Caco-2 (cell line): ENCODE measurements at places on chromosomes 7 and 10. TPM values are rescaled to one million over a fixed set of nuclear protein-coding genes. Genes with fewer than 3 reads are reported as not detected.
A peak's percentile ranks its signal among the peaks of the same experiment; 100 is the strongest.

- DNase-seq = no peak
- H3K27ac ChIP-seq = no peak overlapping the region
- H3K4me3 ChIP-seq = no peak overlapping the region
- H3K4me1 ChIP-seq = peaks cover 56% of the 10 kb centered on the region
Measured at GRCh38 chr10:32943854-32944661, 14.0 kb downstream of the ITGB1 start.

GRCh38 chr7:4434306-4434705 is 247.8 kb upstream of the FOXK1 start:
- no peaks in the 10 kb centered on the region for H3K36me3 ChIP-seq
- DNase-seq = no peak
- H3K4me3 ChIP-seq = no peak overlapping the region
- peaks cover 43% of the 10 kb centered on the region for H3K4me1 ChIP-seq
- H3K27me3 ChIP-seq = no peaks in the 10 kb centered on the region
- H3K27ac ChIP-seq = peak overlapping the region; percentile 96

The DEPP1 gene
- total RNA-seq = 7.0 and 13.6 TPM in 2 replicates

DNA sequence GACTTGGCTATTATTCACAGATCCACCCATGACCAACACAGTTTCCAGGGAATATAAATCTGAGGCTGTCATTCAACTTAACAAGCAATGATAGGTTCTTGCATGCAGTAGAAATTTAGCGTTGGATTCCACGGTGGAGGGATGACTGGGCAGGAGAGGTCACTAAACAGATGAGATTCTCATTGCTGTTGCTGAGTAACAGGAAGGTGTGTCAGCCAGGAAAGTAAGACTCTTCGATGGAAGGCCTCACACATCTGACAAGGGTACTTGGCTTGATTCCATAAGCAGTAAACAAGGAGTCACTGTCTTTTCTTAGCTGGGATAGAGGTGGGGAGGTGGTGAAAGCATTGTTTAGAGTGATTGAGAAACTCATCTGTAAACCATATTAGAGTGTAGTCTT is 1152.0 kb downstream of the SORCS3 start:
- H3K27ac ChIP-seq = no peak overlapping the region
- no peaks in the 10 kb centered on the region for H3K27me3 ChIP-seq
- H3K4me1 ChIP-seq = no peaks in the 10 kb centered on the region

DNA sequence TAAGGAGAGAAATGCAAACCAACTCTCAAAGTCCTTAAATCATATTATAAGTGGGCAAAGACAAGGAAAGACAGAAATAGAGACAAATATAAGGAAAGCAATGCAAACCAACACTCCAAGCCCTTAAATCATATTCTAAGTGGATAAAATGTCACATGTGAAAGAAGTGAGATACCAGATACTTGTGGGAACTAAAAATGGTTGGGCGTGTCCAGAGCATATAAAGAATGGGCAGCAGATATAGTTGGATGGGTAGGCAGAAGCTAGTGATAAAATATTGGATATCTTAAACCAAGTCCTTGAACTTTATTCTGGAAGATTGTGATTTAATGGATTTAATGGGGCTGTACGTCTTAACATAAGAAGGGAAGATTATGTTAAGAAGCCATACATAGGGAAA is 1065.2 kb upstream of the C7orf33 start:
- H3K4me1 ChIP-seq = peaks cover 6% of the 10 kb centered on the region; the same call in 1 of the 2 replicates
- H3K36me3 ChIP-seq = no peaks in the 10 kb centered on the region
- H3K4me3 ChIP-seq = no peak overlapping the region
- no peak for DNase-seq

The NPY4R gene
- 0.23 and 0.56 TPM in 2 replicates for total RNA-seq

The GNAT3 gene
- total RNA-seq = not detected in 2 replicates

The C7orf25 gene
- 2.7 and 3.2 TPM in 2 replicates for total RNA-seq

- no peaks in the 10 kb centered on the region for H3K27me3 ChIP-seq
- no peak overlapping the region for H3K4me3 ChIP-seq
- no peaks in the 10 kb centered on the region for H3K36me3 ChIP-seq
- DNase-seq = no peak
- no peak overlapping the region for H3K27ac ChIP-seq
Measured at GRCh38 chr7:121741896-121742295, 131.1 kb upstream of the PTPRZ1 start.

DNA sequence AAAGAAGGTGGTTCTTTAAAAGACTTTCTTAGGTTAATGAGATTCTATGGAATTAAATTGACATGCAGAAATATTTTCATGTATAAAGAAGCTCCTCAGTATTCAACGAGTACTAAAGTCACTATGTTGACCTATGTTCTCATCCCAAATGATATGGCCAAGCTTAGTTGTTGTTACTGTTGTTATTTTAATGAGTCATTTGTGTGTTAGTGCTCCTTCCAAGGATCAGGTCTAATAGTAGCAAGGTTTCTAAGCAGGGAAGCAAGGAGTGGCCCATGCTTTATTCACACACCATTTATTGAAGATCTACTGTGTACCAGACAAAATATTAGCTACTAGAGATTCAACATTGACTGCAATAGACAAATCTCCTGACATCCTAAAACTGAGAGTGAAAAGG is 41.9 kb downstream of the LRRN3 start:
- H3K4me3 ChIP-seq = no peak overlapping the region
- H3K36me3 ChIP-seq = no peaks in the 10 kb centered on the region
- H3K27me3 ChIP-seq = no peaks in the 10 kb centered on the region
- no peak for DNase-seq
- no peaks in the 10 kb centered on the region for H3K4me1 ChIP-seq

GRCh38 chr7:144390481-144390880 is 13.0 kb downstream of the NOBOX start:
- no peak overlapping the region for H3K27ac ChIP-seq
- no peaks in the 10 kb centered on the region; the same call in 1 of the 2 replicates for H3K4me1 ChIP-seq
- H3K4me3 ChIP-seq = no peak overlapping the region

The AMPH gene
- not detected in 2 replicates for total RNA-seq

- 0 out of 2 replicates have a peak, but pooled peaks cover 3% of the 10 kb centered on the region for H3K4me1 ChIP-seq
- H3K4me3 ChIP-seq = no peak overlapping the region
- no peaks in the 10 kb centered on the region for H3K36me3 ChIP-seq
- H3K27me3 ChIP-seq = no peaks in the 10 kb centered on the region
Measured at GRCh38 chr7:99289185-99289584, 16.5 kb downstream of the MYH16 start.

The COMTD1 gene
- total RNA-seq = 38.7 and 39.0 TPM in 2 replicates

The MACC1 gene
- total RNA-seq = 87.7 and 96.7 TPM in 2 replicates

GRCh38 chr10:119250641-119251314 is 43.4 kb downstream of the GRK5 start:
- peaks cover 54% of the 10 kb centered on the region for H3K4me1 ChIP-seq
- H3K4me3 ChIP-seq = no peak overlapping the region
- H3K27ac ChIP-seq = no peak overlapping the region
- no peak for DNase-seq

- H3K4me1 ChIP-seq = peaks cover 7% of the 10 kb centered on the region
- no peaks in the 10 kb centered on the region for H3K36me3 ChIP-seq
- no peaks in the 10 kb centered on the region for H3K27me3 ChIP-seq
- H3K27ac ChIP-seq = no peak overlapping the region
- DNase-seq = no peak
Measured at GRCh38 chr10:34339816-34340553, 475.1 kb downstream of the PARD3 start.

DNA sequence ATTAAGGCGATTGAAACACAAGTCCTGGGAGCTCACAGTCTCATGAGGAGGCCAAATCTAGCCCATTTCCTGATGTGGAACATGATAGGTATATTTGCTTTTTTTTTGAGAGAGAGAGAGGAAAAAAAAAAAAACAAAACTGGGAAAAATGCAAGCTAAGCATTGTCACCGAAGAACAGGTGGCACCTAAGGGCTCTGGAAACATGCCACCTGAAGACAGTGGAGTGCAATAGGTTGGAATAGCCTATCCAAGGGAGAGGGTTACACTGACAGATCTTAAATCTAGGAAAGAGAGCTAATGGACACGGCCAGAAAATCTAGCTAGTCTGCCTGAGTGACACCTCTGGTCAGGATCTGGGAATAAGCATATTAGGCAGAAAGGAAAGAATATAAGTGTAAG is 110.2 kb downstream of the SRI start:
- H3K27me3 ChIP-seq = no peaks in the 10 kb centered on the region
- H3K36me3 ChIP-seq = no peaks in the 10 kb centered on the region
- no peak overlapping the region for H3K4me3 ChIP-seq
- no peak overlapping the region for H3K27ac ChIP-seq
- H3K4me1 ChIP-seq = no peaks in the 10 kb centered on the region

DNA sequence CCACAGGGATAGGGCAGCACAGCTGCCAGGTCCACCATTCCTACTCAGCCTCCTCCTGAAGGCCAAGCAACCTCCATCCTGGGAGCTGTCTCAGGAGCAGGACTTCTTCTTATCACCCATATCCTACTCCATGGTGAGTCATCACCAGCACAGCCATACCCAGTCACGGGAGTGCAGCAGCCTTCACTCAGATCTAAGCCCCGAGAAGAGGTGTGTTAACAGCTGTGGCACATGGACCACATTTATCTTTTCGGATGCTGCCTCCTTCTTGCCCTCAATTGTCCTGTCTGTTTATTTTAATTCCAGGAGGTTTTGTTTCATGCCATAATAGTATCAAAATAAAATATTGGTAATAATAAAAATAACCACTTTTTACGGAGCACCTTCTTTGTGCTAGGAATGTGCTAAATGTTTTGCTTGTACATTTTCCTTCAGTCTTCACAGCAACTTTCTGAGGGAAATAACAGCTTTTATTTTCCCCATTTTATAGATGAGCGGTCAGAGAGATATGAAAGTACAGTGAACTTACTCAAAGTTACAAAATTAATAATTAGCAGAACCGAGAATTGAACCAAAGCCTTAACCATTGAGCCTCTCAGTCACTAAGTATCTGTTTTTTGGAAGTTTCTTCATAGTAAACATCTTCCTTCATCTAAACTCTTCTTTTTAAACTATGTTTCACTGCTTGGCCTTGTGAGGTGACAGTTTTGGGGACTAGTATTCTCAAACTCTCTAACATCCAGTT is 2.5 kb upstream of the KEL start:
- no peaks in the 10 kb centered on the region for H3K36me3 ChIP-seq
- H3K27ac ChIP-seq = no peak overlapping the region
- no peaks in the 10 kb centered on the region; the same call in 1 of the 2 replicates for H3K4me1 ChIP-seq

- H3K4me1 ChIP-seq = no peaks in the 10 kb centered on the region
- DNase-seq = no peak
- no peaks in the 10 kb centered on the region for H3K27me3 ChIP-seq
Measured at GRCh38 chr7:36469236-36469635, 79.6 kb downstream of the ANLN start.

DNA sequence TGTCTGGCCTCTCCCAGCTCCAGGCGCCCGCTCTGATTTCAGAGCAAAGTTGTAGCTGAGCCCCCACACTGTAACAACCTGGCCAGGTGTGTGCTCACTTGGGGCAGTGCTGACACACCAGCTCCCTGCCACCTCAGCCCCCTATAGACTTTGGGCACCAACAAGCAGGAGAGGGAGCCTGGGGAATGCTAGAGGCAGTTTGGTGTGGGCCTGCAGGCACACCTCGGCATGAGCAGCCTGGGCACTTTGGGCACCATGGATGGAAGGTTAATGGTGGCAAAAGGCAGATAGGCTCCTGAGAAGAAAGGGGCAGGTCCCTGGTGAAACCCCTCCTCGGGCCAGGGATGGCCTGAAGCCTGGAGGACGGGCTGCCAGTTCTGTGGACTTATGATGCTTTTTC is 212.7 kb upstream of the GNAI1 start:
- DNase-seq = no peak
- H3K27ac ChIP-seq = no peak overlapping the region
- H3K4me3 ChIP-seq = no peak overlapping the region
- H3K36me3 ChIP-seq = no peaks in the 10 kb centered on the region
- H3K4me1 ChIP-seq = no peaks in the 10 kb centered on the region

DNA sequence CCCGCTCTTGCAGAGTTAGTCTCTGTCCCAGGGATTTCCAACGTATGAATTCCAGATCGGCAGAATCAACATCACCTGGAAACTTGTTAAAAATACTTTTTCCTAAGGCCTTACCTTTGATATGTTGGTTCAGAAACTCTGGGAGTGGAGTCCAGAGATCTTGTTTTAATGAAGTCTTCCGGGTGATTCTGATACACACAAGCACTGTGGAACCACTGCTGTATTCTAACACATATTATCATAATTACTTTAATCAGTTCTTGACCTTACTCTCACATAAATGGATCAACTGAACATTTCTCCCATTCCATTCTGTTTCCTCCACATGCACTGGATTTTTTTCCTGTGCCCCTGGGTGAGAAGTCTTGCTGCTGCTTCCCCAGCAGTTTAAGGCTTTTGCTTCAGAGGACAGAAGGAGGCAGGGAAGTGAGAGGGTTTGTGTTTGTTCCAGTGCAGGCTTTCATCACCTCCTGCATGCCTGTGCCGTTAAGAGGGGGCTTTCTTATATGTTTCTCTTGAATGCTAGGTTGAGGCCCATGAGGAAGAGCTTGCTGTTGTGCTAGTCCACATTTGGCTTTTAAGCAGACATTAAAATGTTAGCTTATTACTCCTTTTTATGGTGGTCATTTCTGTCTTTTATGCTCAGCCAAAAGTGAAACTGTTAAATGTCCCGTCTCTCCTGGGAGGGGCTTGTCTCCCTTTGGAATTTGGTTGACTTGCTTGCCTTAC is 32.4 kb downstream of the CCSER2 start:
- H3K36me3 ChIP-seq = no peaks in the 10 kb centered on the region
- no peak overlapping the region for H3K27ac ChIP-seq
- H3K4me1 ChIP-seq = 0 out of 2 replicates have a peak, but pooled peaks cover 6% of the 10 kb centered on the region

DNA sequence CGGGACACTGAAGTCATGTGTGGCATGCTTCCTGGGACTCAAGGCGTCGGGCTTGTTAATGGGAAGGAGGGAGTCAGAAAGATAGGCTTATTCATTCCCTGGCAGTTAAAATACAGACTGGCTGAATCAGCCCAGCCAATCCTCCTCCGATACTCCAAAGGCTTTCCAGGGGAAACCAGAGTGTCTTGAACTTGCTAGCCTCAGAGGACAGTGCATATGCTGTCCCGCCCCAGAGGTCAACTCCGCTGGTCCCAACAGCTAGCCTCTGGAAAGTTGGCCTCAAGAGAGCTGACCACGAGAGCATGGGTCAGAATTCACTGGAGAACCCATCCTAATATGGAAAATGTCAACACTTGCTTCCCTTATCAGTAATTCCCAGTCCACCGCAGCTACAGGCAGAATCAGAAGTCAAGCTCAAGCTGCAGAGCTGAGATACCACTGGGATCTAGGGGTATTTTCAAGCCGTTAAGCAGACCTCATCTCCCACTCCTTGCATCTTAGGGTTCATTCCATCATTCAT is 43.0 kb downstream of the ELMO1 start:
- no peaks in the 10 kb centered on the region for H3K36me3 ChIP-seq
- no peaks in the 10 kb centered on the region for H3K27me3 ChIP-seq
- no peak overlapping the region for H3K4me3 ChIP-seq
- no peaks in the 10 kb centered on the region for H3K4me1 ChIP-seq
